Activated CD4-positive, alpha-beta T cell treated with anti-CD3 and anti-CD28 coated beads, Interleukin-2, amount 50 U/mL, for 1 hour (primary cell): ENCODE measurements at places on chromosomes 7 and 10.

DNA sequence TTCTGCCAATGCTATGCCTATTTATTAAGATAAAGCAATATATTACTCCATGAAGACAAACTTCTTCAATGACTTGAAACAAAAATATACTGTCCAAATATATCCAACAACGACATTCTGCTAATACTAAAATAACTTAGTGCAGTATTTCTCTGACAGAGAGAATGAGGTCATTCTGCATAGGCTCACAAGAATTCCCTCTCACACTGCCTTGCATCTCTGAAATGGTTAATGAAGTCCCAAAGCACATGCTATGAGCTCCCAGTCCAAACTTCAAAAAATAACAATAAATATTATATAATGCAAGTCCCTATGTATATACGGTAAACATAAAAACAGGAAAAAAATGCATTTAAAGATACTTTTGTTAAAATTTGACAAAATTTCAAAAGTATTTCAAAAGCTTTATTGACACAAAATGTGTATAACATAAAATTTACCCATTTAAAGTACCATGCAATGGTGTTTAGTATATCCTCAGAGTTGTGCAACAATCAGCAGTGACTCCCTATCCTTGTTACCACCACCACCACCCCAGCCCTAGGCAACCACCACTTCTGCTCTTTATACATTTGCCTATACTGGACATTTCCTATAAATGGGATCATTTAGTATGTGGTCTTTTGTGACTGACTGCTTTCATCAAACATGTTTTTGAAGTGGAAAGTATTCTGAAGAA is 27.6 kb downstream of the CHCHD3 start:
- DNase-seq, result no peak

- DNase-seq, result no peak
Measured at GRCh38 chr7:79531905-79532664, 78.6 kb upstream of the MAGI2 start.

- DNase-seq, result peak; percentile 83
Measured at GRCh38 chr10:102064868-102065560, at the start of gene HPS6. Gene HPS6 (plus strand): TSS chr10:102065349. CDS start chr10:102065475, 126 bp downstream.

DNA sequence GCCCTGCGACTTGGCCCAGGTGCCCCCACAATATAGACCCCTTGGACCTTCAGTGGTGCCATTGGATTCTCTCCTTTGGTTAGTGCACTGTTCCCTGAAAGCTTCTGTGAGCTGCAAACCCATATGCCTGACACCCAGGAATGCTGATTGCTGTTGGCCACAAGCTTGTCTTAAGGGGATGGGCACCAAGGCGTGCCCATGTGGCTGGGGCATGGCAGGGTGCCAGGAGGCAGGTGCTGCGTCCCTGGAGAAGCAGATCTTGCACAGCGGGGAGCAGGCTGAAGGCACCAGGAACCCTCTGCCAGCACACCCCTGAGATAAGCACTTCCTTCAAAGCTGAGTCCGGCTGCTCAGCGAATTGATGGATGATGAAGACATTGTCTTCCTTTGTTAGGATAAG is 411.8 kb downstream of the SDK1 start:
- no peak for DNase-seq

GRCh38 chr10:74227697-74228424 is 76.8 kb downstream of the ADK start:
- DNase-seq, result no peak

DNA sequence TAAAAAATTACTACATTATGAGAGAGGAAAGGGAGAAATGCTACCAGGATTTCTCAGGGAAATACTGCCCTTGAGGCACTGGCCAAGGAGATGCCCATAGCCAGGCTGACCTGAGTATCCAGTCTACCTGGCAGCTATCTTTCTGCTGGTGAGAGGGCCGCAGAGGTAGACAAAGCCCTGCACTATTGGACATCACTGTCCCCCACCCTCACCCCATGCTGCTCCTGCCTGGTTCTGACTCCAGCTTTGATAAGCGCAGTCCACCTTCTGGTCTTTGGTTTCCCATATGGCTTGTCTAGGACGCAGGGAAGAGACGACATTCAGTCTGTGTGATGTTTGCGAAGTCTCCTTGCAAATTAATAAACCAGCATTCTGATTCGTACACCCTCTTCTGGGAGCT is 3.7 kb downstream of the ITPRIP start:
- DNase-seq, result no peak

GRCh38 chr7:68823996-68824780 is 774.1 kb upstream of the AUTS2 start:
- DNase-seq, result no peak

DNA sequence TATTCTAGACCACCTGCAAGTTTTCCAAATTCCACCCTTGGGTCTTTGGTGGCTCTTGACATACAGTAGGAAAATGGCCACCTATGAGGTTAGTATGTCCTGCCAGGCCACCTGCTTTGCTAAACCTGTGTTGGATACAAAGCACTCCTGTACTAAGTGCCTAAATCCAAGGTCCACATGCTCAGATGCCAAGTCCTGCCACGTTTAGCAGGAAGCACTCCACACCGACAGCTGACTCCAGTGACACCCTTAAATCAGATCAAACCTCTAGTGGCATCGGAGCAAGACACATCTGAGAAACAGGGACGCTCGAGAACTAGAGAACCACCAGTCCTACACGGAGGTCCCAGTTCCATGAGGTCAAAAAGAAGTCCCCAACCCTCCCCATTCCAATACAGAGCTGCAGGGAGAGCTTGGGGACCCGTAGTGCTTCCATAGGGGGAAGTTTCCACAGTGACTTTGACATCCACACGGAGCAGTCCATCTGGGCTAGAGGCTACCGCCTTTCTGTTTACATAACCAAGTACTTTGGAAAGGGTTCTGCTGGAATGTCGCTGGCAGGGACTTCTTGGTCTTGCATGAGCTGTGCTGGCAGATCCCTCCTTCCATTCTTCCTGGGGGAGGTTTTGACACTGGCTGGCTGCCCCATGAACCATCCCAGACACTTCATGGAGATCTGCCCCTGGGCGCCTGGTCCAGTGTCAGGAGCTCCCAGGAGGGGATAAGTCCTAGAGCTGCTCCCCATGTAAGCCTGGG is 290.6 kb downstream of the PRPF18 start:
- no peak for DNase-seq

- DNase-seq, result no peak
Measured at GRCh38 chr10:42975005-42975493, 101.8 kb upstream of the RET start.

DNA sequence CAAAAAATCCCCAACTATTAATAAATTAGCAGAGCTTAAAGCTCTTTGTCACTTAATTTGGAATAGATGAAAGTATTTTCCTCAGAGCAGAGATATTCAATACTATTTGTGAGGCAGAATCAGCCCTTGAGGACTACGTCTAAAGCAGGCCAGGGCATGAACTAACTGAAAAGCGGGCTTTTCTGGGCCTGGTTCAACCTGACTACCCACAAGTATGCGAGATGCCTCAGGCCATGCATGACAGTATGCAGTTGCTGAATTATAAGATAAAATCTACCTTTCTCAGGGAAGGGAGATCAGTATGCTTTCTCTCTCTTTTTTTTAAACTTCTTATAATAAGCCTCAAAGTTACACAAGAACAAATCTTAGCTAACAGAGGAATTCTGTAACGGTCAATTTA is 20.1 kb downstream of the TMEM168 start:
- DNase-seq, result no peak

GRCh38 chr10:101095550-101096213 is 33.9 kb downstream of the KAZALD1 start:
- DNase-seq, result peak; percentile 68

- no peak for DNase-seq
Measured at GRCh38 chr7:2198206-2198605, 34.5 kb downstream of the MAD1L1 start.

DNA sequence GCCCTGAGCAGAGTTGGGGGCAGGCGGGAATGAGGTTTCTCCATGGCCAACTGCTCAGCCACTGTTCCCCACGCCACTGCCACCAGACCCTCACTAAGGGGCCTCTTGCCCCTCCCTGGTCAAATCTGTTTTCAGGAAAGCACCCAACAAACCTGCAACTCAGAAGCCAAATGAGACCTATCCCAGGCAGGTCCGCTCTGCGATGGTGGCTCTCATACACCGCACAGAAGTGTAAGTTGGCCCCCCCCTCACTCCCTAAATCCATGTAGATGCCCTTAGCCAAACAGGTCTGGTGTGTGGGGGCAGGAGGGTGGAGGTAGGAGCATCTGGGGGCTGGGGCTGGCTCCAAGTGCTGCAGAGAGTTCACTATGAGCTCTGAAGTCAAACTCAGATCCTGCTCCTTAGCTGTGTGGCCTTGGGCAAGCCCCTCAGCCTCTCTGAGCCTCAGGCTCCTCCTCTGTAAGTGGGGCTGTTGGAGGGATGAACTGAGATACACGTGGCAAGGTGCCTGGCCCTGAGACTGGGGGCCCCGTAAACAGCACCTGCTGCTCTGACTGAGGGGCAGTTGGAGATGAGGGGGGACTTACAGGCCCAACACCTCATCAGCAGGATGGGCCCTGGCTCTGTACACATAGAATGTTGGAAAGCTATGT is 1.1 kb downstream of the MMRN2 start:
- DNase-seq, result no peak

GRCh38 chr10:121926671-121927317 is 1.0 kb downstream of the ATE1 start:
- DNase-seq, result no peak

- DNase-seq, result no peak
Measured at GRCh38 chr10:5385224-5385623, 19.4 kb downstream of the TUBAL3 start.

- DNase-seq, result no peak
Measured at GRCh38 chr10:76743169-76743568, 894.4 kb downstream of the KCNMA1 start.

GRCh38 chr7:142784096-142784495 is 13.3 kb downstream of the PRSS2 start:
- no peak for DNase-seq

GRCh38 chr10:32940321-32941301 is 17.4 kb downstream of the ITGB1 start:
- DNase-seq, result no peak

DNA sequence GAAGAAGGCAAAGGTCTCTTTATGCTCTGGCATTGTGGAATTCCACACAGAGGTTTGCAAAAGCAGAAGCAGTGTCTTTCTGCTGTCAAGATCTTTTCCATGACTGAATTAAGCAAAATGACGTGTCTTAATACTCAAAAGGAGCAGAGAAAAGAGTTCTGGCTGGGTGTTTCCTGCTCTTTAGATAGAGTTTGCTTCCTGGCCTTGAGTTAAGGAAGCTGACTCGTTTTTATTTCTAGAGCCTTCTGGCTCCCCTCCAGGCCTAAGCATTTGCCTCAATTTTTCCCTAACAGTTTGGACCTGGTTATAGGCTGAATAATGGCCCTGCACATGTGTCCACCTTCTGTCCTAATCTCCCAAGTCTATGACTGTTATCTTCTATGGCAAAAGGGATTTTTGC is 21.6 kb downstream of the TAS2R41 start:
- DNase-seq, result no peak

GRCh38 chr10:94423627-94424026 is 21.3 kb downstream of the TBC1D12 start:
- no peak for DNase-seq

DNA sequence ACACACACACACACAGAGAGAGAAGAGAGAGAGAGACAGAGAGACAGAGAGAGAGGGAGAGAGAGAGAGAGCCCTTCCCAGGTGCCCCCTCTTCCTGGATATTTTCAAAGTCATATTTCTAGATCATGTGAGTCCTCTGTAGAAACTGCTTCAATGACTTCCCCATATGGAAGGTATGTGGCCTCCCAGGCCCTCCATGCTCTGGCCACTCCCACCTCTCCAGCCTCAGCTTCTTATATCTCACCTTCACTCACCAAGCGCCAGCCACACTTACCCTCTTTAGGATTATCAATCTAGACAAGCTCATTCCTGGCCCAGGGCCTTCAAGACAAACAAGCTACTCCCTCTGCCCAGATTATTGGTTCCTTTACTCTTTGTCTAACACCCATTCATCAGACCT is 259.7 kb downstream of the MTERF1 start:
- DNase-seq, result no peak

GRCh38 chr7:131995324-131995723 is 438.9 kb upstream of the PODXL start:
- DNase-seq, result no peak

DNA sequence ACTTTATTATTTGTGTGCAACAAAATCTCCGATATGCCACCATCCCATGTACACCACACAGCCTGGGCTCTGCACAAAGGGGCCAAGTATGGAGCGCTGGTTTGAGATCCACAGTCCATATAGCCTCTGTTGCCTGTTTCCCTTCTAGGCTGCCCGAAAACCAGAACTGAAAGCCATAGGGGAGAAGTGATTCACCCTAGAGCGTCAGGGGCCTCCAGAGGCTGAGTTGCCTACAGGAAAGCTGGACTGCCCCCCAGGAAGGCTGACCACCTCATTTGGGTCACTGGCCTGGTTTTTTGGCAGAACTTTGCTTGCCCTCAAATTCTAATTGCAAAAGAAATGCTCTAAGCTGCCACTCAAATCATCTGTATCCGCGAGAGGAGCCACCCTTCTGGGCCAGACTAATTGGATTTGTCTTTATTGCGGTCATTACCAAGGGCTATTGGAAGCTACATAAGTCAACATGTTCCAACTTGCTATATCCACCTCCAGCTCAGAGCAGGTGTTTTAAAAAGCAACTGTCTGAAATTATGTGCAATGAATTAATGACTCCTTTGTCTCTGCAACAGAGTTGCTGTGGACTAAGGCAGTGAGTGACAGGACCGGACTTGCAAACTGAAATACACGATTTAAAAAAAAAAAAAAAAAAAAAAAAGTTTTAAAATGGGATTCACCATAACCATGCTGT is 28.3 kb upstream of the FRMD4A start:
- DNase-seq, result no peak

GRCh38 chr7:305410-306151 is 15.6 kb downstream of the FOXL3 start:
- DNase-seq, result no peak

- no peak for DNase-seq
Measured at GRCh38 chr7:28165961-28166955, 14.3 kb downstream of the JAZF1 start.

GRCh38 chr7:41825927-41826480 is 123.1 kb upstream of the INHBA start:
- DNase-seq, result no peak

DNA sequence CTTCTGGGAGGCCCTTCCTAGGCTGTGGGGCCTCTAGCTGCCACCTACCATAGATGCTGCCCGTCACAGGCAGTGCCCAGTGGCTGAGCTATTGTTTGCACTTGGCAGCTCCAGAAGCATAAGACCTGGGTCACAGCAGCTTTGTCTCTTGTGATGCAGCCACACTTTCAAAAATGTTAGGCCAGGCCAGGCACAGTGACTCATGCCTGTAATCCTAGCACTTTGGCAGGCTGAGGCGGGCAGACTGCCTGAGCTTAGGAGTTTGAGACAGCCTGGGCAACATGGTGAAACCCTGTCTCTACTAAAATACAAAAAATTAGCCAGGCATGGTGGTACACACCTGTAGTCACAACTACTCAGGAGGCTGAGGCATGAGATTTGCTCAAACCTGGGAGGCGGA is 9.5 kb upstream of the KAZALD1 start:
- DNase-seq, result no peak

GRCh38 chr7:12637819-12638592 is 49.4 kb upstream of the ARL4A start:
- DNase-seq, result no peak
